Adrenal gland (tissue), 19 donors: ENCODE measurements at places on chromosomes 11 and 22. TPM values are rescaled to one million over a fixed set of nuclear protein-coding genes. Genes with fewer than 3 reads are reported as not detected.
A peak's percentile ranks its signal among the peaks of the same experiment; 100 is the strongest.

The ANGPTL5 gene
- polyA plus RNA-seq, result 0.08 TPM

The TPP1 gene
- polyA plus RNA-seq, result 96.9 TPM

The PRG3 gene
- not detected for polyA plus RNA-seq

The IPO7 gene
- polyA plus RNA-seq, result 33.4 TPM

The POU2AF2 gene
- not detected for polyA plus RNA-seq

The TRIM49 gene
- polyA plus RNA-seq, result not detected

The HEPN1 gene
- polyA plus RNA-seq, result 0.07 TPM

DNA sequence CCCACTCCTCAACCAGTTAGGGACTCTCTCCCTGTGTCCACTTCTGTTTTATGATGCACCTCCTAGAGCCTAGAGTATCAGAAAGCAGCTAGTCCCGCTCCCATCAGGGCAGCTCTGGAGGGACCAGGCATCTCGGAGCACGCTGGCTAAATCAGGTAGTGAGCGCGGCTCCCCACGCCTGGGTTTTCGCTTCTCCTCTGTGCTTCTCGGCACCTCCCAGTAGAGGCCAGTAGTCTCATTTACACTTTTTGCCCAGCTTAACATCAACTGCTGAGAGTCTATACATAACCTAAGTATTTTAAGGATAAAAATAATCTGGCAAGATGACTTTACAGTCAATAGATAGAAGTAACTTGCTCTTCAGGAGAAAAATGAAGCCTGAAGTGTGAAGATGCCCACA, 473.8 kb downstream of the OPCML start:
- DNase-seq, result no peak

DNA sequence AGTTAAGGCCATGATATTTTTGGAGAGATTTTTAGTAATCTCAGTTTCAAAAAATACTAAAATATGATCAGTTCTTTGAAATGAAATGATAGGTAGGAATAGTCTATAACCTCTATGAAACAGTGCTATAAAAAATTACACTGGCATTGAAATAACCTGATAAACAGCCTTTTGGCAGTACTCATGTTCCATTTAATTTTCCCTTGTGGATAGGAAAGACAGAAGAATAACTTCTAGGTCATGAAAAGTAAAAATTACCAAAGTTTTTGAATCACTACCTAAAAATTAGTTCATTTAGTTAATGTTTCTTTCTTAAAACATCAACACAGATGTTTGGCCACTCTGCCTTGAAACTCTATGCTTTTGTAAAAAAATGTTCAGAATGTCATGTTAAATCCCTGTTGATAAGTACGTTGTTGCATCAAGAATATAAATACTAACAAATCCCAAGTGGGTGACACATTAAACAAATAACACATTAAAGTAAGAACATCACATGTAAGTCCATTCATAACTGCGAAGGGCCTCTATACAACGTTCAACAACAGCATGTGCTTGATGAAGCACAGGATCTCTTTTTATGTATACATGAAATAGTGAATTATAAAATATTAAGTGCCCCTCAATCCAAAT, 290.2 kb downstream of the SWAP70 start:
- no peak for DNase-seq

- no peak for DNase-seq
Observed at GRCh38 chr11:84914511-84914910, 712.6 kb downstream of the DLG2 start.

DNA sequence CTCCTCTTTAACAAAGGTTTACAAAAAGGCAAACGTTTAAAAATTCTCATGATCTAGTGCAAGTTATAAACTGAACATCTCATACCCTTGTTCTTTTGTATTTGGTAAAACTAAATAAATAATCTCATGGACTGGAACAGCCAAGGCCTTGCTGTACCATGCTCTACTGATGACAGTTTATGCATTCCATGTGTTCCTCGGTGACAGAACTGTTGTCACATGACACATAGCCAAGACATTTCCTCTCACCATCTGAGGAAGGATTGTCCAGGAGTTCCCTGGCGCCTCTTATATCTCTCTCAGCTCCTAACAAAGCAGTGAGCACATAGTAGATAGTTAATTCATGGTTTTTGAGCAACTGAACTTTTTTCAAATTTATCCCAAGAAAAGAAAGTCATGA, 12.6 kb downstream of the CCDC83 start:
- no peak for DNase-seq

GRCh38 chr11:11514246-11514645, 107.6 kb downstream of the GALNT18 start:
- no peak for DNase-seq

DNA sequence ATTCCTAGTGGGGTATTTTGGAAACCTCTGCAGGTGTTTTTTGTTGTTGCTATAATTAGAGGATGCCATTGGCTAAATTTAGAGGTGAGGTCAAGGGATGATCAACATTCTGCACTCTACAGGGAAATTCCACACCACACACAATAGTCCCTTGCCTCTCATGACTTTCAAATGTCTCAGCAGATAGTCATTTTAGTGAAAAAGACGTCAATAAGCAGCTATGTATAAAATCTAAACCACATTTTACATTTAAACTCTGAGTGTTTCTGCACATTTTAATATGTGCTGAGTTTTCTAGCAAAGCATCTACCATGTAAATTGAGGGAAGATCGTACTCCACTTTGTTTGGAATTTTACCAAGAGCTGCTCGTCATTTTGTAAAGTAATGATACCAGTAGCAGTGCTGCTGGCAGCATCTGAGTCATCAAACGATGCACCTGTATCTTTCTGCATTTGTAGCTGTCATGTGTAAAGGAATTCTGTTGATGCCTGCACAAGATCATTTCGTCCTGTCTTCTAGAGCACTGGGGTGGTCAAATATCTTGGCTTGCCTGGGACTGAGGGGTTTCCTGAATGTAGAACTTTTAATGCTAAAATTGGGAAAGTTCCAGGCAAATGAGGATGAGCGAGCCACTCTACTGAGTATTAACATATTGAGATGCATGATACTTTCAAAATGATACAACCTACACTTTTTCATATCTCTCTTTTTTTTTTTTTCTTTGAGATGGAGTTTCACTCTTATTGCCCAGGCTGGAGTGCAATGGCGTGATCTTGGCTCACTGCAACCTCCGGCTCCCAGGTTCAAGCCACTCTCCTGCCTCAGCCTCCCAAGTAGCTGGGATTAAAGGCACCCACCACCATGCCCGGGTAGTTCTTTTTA, 414.5 kb upstream of the SYN3 start:
- DNase-seq, result no peak

DNA sequence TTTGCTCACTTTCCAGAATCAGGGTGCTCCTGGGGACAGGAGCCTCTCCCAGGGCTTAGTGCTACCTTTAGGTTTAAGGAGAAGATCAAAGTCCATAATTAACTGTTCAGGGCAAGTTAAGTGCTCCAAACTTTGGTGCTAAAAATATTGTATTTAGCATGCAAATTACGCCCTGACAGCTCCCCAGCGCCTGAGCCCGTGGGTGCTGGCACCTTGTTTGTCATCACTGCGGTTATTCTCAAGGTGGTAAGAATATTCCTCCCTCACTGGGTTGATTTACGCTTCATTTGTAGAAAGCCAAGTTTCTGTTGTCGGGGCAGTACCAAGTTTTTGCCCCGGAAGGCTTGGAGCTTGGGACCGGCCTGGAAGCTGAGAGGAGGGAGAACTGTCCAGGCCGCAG, 21.3 kb downstream of the ANKK1 start:
- no peak for DNase-seq

DNA sequence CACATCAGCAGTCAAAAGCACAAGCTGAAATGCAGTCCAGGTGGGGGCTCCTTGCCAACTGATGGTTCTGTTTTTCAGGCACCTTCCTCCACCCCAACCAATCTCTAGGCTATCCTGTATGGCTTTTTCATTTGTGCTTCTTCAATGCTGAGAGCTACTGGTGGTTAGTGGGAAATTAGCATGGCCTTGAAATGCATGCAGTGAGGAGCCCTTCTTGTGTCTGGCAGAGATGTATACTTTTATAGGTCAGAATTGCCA, 167.4 kb downstream of the NAV2 start:
- no peak for DNase-seq

GRCh38 chr22:42596863-42597530, 17.7 kb downstream of the POLDIP3 start:
- no peak for DNase-seq

DNA sequence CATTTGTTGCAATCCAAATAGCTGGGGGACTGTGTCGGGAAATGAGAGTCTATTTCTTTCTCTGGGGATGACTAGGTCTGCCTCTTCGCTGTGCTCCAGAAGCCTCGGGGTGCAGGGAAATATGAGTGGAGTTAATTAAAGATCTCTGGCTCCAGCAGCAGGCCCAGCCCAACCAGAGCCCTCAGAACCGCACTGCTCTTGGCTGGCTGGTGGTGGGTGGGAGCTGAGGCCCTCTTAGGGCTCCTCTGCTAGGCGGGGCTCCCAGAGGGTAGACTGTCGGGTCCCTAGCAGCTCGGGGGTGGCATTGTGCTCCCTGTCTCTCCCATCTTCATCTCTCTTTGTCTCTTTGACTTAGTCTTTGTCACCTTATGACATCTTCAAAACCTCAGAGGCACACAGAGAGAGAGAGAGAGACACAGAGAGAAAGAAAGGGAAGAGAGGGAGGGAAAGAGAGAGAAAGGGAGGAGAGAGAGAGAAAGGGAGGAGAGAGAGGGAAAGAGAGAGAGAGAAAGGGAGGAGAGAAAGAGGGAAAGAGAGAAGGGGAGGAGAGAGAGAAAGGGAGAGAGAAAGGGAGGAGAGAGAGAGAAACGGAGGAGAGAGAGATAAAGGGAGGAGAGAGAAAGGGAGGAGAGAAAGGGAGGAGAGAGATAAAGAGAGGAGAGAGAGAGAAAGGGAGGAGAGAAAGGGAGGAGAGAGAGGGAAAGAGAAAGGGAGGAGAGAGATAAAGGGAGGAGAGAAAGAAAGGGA, 20.2 kb downstream of the MPPED1 start:
- DNase-seq, result no peak

DNA sequence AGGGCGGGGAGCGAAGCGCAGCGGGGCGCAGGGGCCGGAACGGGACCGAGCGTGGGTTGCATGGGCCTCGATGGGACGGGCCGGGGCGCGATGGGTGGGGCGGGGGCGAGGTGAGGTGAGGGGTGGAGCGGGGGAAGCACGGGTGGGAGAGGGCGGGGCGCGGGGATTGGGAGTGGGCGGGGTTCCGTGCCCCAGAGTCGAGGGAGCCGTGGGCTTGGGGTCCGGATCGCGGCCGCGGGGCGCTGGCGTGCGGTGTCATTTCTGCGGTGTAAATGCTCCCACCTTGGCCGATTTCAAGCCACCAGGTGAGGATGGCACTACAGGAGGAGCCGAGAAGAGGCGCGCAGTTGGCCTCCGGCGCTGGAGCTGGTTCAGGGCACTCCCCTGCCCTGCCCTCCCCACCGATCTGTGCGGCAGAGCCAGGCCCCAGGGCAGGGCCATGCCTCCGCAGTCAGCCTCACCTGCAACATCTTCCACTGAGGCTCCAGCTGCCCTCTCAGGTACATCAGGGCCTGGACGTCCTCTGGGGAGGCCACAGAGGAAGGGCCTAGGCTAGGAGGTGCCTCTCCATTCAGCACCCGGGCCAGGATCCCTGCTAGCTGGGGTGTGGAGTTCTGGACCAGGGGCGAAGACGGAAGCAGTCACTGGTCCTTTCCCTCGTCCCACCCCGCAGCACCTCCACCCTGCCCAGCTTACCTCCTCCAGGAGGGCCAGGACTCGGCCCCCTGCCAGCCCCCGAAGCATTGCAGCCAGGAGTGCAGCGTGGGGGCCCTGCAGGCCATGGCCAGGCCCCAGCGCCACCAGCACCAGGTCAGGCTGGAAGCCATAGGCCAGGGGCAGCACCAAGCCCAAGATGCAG, 620 bp upstream of the TUBGCP6 start:
- no peak for DNase-seq

DNA sequence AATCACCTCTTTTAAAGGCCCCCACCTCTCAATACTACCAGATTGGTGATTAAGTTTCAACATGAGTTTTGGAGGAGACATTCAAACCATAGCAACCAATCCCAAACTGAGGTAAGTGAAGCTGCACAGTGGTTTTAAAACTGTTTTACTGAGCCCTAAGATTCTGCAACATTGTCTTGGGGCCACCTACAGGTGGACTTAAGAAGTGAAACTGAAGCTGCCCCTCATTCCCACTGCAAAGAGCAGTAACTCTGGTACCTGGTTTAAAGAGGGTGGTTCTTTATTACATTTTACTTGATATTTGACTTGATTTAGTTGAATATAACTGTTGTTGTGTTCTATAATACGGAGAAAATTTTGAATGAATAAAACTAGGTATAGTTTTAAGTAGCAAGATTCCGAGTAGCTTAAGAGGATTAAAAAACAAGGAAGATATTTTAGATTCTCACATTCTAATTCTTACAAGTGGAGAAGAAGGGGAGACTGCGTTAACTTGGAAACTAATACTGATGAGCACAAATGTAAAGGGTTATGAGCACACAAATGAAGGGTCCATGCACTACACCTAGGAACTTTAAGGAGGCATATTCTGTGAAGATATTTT, 26.7 kb downstream of the SYT9 start:
- DNase-seq, result peak; percentile 19

- DNase-seq, result peak; percentile 81
Observed at GRCh38 chr22:41582694-41583093, 6.9 kb downstream of the PMM1 start.

DNA sequence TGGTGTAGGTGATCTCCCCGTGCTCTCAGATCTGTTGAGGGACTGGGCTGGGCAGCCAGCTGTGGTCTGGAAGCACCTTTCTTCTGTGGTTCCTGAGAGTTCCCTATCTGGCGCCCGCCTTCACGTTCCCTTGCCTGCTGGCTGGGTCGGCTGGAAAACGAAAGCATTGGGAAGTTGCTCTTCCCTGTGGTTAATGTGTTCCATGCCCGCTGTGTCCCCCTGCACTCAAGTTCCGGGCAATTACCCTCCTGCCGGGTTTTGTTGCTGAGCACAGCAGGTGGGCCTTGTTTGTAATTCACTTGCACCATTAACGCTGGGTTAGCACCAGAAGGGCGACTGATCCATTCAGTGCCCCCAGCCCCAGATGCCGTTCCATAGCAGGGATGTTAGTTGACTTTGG, 134.1 kb downstream of the GRIK4 start:
- no peak for DNase-seq

DNA sequence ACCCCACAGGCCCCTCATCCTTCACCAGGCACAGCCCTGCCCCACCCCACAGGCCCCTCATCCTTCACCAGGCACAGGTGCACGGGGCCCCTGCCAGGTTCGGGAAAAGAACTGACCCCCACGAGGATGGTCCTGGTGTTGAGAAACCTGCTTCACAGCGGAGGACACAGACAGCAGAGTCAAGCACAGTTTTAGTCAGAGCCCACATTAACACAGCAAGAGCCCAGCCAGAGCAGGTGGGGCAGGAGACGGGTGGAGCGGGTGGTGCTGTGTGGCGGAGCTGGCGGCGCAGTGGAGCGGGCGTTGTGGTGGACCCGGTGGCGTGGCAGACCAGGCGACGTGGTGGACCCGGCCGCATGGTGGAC, 1085.5 kb downstream of the BRD1 start:
- peak; percentile 4 for DNase-seq
